ENCODE measurements at places on chromosomes 6 and 20.

DNA sequence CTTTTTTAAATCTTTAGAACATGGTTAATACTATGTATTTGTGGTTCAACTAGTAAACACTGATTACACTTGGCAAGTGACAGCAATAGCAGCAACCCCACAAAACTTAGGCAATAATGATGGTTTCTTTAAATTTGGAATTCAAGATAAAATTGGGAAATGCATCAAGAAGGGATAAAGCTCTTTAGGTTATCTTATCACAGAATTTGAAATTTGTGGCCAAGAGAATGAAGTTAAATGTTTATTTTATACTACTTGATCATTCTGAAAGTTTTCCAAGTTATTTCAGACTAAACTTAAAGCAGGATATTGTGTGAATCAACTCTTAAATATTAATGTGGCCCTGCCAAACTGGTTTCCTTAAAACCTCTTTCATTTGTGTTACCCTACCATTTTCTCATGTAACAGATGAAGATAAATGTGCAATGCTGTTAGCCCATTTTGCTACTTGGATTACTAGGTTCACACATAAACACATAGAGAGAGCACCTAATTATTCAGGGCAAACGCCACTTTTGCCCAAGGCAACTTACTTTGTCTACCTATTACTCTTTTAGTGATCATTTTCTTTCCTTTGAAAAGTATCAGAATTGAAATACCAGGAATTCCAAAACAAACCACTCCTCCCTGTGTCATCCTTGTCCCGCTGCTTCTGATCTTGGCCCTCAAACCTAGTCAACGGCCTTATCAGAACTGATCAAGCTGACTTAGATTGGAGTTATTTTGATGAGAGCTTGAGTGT is 186.7 kb upstream of the TENT5A start:
- DNase-seq = no peak

DNA sequence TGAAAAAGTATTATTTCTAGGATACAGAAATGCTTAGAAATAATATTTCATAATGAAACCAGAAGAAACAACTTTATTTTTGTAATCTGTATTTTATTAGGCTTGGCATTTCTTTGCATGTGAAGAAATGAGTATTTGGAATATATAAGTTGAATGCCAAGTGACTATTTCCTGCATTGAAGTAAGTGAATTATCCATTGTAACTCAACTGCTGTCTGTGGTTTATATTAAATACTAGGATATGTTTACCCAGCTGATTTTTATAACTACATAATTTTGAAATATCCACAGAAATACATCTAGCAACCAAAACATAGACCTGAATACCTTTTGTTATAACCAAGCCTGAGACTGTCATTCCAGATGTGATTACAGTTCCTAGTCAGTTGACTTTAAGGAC is 207.6 kb downstream of the THBS2 start:
- no peak for DNase-seq

DNA sequence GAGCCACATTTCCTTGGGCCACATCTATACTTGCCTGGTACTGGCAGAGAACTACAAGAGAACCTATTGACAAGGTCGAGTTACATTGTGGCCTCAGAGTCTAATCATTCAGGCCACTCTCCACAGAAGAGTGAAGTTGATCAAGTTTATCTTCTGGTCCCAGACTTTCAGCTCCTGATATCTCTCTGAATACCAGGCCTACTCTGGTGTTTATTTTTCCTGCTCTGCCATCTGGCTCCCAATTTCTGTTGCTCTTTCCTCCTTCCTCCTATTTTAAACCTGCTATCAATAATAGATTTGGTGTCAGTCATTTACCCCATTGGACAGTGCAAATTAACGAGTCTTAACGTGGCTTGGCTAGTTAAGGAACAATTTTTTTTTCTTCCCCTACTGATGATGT is 46.6 kb downstream of the SCGN start:
- DNase-seq = no peak

DNA sequence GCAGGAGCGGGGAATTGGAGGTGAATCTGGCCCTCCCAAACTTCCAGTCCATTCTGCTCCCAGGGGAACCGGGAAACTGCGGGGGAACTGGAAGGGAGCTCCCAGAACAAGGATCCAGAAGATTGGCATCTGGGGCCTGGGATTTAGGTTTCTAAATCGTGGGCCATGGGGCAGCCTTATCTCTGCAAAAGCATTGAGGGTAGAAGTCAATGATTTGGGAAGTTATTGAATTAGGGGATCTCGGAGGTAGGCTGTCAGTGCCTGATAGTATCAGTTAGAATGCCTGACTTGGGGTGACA is 45.1 kb downstream of the HNF4A start:
- no peak for DNase-seq

GRCh38 chr20:42749556-42749955 is 440.1 kb downstream of the PTPRT start:
- no peak for DNase-seq

DNA sequence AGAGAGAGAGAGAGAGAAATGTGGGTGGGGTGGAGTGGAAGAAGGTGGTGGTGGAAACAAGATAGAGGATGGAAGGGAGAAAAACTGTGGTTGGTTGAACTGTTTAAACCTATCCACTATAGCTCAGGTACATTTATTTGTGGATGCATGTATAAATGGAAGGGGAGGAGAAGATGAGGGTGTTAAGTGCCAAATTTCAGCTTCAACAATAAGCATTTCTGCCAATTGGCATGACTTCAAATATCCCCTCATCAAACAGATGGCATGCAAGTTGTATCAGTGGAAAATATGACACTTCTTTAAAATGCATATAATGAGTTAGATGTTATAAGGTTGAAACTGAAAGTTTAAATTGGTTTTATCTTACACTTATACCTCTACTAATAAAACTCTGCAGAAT is 216.1 kb downstream of the LMBRD1 start:
- DNase-seq = no peak

DNA sequence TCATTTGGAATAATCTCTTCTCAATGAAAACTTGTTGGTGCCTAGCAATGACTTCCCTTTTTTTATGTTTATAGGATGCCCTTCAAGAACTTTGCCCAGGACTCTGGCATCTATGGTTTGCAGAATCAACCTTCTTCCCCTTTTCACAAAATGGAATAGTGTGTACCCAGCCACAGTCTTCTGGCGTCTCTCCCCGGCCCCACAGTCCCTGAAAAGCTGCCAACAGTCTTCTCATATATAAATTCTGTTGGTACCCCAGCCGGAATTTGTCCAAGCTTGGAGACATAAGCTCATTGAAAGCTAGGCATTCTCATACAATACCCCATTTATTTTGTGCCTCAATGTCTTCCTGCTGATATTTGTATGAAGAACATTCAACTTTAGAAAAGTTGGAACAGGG is 26.4 kb upstream of the MCM3 start:
- no peak for DNase-seq

GRCh38 chr20:25623225-25623735 is 534 bp downstream of the NANP start:
- DNase-seq = peak; percentile 58

DNA sequence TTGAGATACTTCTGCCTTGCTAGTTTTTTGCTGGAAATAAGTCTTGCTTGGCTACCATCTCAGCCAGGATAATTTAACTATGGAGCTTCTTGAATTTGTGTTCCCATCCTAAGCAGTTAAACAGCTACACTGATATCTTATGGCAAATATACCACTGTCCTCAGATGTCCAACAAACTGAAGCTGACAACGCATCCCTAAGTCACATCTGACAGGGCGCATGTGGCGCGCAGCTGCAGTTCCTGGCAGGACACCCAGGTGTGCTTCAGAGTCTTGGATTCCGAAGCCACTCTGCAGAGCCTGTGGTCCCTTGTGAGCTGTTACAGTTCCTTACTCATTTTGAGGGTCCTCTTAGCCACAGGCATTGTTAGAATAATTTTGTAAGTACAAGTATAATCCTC is 127.9 kb downstream of the WDR27 start:
- DNase-seq = peak; percentile 33

DNA sequence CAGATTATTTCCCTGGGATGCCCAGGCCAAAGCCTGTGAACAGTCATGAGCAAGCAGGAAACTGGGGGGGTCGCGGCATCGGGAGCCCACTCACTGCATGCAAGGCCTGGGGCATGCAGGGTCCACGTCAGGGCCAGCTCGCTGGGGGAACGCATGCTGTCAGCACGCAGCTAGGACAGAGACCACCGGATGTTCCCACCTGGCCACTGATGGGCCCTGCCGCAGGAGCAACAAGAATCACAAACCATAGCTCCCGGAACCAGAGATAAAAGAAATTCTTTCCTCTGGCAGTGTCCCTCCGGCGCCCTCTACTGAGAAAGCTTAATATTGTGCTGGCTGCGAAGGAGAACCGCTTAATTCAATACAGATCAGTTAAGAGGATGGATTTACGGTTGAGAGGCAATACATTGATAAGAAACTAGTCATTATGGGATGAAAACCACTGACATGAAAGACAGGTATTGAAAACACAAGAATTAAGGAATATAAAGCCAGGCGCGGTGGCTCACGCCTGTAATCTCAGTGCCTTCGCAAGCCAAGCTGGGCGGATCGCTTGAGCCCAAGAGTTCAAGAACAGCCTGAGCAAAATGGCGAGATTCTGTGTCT is 32.6 kb downstream of the C6orf15 start:
- DNase-seq = peak; percentile 76

GRCh38 chr6:126886106-126886505 is 232.4 kb upstream of the RSPO3 start:
- no peak for DNase-seq

- no peak for DNase-seq
Observed at GRCh38 chr6:89034586-89035251, 45.8 kb upstream of the PNRC1 start.

DNA sequence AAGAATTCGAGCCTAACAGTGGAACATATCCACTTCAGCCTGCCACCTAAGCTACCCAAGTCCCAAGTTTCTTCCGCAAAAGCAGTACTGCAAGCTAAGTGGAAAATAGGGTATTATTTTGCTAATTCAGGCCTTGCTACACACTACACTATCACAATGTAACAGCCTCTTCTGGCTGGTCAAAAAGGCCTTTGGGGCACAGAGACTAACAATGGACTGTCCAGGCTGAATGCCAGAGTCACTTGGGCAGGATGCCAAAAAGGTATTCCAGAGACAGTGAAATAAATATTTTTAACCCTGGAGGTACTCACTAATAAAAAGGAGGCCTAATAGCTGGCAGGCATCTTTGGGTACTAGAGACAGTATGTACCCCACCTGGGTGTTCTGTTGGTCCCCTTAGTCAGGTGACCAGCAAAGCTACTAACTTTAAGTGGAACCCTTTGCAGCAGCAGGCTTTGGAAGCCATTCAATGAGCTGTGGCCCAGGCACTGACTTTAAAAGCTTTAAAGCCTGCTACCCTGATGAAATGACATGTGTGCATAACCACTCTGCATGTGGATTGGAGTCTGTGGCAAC is 692.1 kb downstream of the HTR1B start:
- DNase-seq = no peak

DNA sequence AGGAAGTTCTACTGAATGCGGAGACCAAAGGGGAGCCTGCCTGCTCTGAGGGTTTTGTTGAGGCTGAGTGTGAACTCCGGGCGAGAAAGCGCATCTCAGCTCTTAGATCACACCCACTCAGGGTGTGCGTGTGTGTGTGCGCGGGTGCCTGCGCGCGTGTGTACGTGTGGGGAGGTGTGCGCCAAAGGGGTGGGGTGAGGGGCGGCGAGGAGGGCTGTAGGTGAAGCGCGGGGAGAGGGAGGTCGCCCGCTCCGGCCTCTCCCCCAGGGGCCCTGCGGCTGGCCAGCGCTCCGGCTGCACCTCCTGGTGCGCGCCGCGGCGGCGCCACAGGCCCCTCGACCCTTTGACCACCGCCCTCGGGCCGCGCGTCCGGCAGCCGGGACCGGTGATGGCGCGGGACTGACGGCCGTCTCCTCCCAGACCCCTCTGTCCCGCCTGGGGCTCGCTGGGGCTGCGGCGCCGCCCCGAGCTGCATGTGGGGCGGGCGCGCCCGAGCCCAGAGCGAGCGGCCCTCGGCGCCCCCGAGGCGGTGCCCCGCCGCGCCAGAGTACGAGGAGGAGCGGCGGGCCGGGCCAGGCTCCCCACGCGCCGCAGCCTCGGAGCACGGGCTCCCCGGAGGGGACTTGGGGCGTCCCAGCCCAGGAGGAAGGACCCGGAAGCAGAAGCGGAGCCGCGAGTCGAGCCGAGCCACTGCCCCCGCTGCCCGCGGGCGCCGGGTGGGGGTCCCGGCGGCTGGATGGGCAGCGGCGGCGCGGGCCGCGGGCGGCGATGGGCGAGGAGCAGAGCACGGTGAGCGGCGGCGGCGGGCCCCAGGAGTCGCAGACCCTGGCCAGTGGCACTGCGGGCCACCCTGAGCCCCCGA is at the start of gene RNF217:
TSS of gene RNF217 (plus strand) at position 661 of the 862 bp plus-strand sequence. CDS start at position 769, 108 bp downstream.
- peak; percentile 74 for DNase-seq

DNA sequence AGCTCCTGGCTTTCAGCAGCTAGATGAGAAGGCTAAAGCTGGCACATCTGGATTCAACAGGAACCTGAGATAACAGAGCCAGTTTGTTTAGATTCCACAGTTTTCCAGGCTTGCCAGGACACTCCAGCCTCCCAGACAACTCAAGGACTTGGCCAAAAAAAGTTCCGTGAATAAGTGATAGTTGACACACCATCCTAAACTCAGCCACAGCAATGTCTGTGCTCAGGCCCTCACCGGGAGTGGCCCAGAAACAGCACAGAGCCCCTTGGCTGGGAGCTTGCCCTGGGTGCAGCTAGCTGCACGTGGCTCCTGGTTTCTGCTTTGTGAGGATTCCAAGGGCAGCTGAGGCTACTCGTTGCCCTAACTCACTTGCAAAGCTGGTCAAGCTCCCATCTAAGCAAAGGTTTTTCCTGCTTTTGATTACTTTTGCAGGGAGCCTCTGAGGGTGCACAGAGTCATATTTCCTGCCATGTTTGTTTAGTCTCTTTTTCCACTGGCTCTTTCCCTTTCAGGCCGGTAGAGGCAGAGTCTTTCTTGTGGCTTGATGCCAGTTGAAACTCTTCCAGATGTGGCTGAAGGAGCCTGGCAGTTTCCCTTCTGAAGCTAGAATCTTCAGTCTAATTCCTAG is 118.3 kb upstream of the ECI2 start:
- no peak for DNase-seq

DNA sequence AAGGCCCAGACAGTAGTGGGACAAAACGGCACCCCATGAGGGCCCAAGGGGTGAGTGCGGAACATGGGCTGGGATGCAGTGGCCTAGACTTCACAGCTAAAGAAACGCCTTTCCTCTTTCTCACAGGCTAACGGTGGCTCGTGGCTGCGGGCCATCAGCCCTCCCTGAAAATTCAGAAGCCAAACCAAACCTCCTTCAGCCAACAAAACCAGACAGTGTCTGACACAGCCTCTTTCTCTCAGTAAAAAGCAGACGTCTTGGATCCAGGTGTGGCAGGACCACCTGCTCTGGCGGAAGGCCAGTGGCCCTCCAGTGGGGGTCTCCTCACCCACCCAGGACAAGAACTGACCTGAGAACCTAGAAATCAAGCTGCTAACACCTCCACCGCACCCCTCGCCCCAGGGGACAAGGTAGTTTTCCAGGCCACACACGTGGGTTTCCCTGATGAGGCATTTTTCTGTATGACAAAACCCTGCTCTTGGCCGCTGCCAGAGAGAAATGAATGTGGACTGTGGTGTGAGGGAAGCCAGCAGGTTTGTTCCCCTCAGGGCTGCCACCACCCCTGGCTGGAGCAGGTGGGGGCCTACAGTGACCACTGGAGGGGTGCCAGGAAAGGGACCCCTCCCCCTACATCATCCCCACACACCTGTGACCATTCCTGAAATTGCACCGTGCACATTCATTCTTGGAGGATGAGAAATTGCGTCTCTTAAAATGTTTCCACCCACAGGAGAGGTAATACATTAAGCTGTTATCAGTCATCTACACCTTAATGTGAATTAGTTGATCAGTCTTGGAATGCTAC is 76.8 kb upstream of the PIM1 start:
- DNase-seq = no peak

- DNase-seq = no peak
Observed at GRCh38 chr6:12845224-12846004, 128.8 kb downstream of the PHACTR1 start.

GRCh38 chr20:19964289-19965265 is 52.6 kb upstream of the NAA20 start:
- no peak for DNase-seq
